ENCODE measurements at places on chromosomes 11 and 22.

- DNase-seq, result no peak
Measured at GRCh38 chr22:44938886-44939285, 70.9 kb downstream of the PHF21B start.

DNA sequence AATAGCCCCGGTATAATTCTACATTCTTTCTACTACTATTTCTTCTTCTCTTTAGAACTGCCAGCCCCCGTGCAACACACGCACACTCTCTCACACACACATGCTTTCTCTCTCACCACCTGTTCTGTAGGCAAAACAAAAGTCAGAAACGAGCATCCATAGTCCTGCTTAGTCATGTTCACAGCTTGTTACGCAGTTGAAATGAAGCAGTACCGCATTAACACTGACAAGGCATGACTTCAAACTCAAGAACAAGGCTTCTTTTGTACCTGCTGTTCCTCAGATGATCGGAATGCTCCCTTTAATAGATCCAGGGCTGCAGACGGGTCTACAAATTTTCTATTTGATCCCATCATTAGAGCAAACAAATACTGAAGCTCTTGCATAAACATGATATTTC, 42.2 kb downstream of the USP28 start:
- DNase-seq, result no peak

DNA sequence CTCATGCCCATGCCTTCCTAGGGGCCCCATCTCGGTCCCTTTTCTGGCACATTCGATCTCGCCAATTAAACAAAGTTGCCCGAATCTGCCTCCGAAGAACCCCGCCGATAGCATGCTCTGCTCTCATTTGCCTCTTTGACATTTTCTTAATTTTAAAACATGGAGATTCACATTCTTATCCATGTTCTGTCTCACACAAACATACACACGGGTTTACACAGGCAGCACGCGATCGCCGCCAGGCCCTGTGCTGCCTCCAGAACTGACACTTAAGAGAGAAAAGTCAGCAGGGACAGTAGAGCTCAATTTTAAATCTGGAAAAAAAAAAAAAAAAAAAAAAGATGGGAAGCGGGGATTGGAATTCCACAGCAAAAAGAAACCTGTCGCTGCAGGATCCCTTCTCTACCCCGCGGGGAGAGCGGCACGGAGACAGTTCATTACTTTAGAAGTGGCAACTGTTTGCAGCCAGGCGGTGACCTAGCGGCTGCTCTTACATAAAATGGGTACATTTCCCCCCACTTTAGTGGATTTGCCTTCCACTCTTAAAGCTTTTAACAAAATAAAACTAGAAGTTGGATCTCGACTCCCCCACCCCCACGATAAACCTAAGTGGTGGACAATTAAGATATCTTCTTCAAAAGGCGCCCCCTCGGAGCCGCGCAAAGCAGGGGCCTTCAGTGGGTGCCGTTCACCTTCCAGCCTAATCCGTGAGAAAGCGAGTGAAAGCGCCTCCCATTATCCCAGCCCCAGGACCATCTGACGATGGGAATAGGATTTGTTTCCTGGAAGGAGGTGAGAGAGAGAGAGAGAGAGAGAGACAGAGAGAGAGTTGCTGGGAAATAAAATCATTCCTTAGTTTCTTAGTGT, 13.7 kb downstream of the PAX6 start:
- no peak for DNase-seq

DNA sequence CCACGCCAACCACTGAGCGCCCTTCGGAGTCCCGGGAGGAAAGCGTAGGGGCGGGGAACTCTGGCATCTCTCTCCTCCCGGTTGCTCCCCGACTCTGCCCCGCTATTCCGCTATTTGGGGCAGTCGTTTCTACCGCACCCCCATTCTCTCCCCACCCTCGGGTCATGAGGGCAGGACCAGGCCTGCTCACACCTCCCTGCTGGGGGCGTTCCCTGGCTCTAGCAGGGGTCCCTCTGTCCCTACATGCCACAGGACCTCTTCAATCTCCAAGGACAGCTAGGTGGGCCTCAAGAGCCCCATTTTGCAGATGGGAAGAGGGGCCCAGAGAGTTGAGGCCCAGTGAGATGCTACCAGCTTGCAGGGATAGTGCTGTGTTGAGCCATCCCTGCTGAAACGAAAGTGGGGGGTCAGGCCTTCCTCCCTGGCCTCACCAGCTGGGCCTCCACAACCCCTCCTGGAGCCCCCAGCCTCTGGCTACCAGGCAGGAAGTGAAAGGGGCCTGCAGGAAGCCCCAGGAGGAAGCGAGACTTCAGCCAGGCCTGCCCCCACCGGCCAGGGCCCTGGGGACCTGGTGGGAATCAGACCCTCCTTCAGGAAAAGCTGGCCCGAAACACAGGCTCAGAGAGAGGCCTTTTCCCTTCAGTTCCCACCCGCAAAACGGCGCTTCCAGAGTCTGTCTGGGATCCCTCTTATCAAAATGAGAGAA, 5.5 kb upstream of the SHISA8 start:
- no peak for DNase-seq

DNA sequence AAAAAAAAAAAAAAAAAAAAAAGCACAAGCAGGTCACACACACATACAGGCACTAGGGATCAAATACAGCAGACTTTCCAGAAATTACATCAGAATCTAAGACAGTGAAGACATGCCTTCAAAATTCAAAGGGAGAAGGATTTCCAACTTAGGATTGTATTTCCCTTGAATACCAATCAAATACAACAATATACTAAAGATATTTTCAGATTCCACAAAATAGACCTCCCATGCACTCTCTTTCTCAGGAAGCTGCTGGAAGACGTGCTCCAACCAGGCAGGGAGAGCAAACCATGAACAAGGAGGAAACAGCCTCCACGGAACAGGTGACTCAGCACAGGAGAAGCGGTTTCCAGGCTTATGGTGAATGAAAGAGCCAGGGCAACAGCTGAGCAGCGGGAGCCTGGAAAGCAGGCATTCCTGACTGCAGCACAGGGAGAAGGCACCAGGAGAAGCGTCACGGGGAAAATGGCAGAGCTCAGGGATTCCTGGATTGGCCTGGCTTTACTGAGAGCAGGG, 32.0 kb downstream of the TMEM184B start:
- DNase-seq, result no peak

- no peak for DNase-seq
Measured at GRCh38 chr22:25395915-25396314, 168.6 kb upstream of the GRK3 start.

DNA sequence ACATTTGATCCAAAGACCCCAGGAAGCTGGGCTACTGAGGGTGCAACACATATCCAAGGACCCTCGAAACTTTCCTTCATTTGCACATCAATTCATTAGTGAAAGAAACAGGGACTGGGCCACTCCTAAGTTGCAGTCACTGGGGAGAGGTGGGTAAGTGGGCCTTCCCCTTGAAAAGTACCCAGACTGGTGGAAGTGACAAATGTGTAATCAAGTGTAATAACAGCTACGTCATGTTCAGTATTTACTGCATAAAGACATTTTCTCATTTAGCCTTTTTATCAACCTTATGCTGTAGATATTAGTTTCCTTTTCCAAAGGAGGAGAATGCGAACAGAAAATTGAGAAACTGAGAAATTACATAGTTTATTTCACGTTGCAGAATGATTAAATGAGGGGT, 101.9 kb upstream of the OLFML1 start:
- no peak for DNase-seq

DNA sequence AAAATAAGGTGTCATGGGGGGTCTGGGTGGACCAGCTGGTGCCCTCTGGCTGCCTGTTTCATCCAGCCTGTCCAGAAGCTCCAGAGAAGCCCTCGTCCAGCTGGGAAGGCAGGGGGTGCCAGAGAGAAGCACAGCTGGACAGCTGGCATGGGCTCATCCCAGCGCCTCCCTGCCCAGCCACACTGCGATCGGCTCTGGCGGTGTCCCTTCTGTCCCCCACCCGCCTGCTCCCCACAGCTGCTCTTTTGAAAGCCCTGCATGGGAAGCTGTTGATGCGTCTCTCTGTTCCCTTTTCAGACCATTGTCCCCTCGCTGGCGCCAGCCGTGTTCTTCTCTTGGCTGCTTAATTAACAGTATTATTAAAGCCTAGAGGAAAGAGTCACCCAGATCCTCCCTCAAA, 86.5 kb downstream of the MN1 start:
- no peak for DNase-seq

GRCh38 chr11:57427727-57428082, 784 bp upstream of the SLC43A3 start:
- no peak for DNase-seq

DNA sequence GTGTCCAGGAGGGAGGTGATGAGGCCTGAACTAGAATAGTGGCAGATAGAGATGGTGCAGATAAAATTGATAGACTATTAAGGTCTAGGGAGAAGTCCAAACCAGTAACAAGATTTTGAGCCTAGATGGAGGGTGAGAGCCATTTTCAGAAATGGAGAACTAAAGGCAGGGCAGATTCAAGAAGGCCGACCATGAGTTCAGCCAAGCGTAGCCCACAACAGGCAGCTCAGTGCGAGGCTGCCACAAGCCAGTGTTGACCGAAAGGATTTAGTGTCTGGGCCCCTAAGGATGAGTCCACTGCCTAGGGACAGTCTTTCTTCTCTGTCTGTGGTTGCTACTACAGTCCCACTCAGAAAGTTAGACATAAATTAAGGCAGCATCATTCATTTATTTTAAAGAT, 51.7 kb downstream of the PPP2R1B start:
- DNase-seq, result no peak

DNA sequence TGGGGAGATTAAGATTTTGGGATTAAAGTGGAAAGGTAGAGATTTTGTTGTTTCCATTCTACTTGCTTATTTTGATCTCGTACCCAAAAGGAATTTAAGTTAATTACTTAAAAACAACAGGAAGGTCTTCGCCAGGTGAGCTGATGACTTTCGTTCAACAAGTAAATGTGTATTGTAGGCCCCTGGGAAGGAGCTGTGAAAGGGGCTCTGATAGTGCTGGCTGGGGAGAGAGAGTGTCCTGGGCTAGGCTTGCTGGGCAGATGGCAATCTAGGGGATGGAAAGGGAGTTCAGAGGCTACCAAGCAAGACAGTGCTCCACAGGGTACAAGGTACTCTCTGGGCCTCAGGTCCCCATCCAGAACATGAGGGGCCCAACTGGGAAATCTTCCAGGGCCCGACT, 189.4 kb downstream of the CEP164 start:
- no peak for DNase-seq

DNA sequence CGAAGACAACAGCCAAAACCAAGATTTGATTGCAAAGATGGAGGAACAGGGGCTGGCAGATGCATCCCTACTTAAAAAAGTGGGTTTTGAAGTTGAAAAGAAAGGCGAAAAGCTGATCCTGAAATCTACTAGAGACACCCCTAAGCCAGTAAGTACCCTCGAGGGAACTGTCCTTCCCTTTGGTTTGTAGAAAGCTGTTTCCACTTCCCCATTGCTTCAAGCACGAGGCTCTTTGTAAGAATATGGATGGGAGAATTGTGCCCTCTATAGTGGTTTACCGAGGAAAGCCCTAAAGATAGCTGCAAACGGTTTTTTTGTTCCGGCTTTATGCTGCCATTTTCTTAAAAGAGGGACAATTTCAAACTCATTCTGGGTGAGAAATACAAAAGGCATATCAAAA, 133.9 kb downstream of the WNT7B start:
- DNase-seq, result no peak

DNA sequence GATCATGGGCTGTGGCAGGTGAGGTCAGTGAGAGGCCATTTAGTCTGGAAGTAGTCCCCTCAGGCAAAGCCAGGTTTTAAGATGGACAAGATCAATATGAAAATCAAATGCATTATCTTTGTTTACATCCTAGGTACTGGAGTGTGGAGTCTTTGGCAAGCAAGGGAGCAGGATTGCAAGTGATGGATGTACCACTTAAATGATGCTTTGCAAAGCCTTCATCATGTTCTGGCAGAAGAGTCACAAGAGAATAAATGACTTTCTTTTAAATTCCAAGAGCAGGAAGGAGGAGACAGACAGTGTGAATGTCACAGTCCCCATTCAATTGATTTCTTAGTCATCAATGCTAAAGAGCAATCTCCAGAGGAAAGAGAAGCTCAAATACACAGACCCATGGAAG, 908.3 kb downstream of the FAM181B start:
- DNase-seq, result no peak

GRCh38 chr22:38953577-38954413, 3.6 kb upstream of the APOBEC3A start:
- DNase-seq, result no peak

DNA sequence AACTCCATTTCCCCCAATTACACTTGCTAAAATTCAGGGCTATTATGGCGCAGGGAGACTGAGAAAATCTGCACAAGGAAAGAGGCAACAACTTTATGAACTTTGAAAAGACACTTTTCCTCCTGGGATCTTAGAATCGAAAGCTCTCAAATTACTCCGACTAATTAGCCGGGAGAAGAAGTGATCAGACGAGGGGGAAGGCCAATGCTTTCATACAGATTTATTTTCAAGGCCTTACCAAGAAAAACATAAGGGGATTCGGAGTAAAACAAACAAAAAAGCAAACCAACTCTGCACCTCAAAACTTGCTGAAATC, 1.6 kb downstream of the PAX6 start:
- no peak for DNase-seq

DNA sequence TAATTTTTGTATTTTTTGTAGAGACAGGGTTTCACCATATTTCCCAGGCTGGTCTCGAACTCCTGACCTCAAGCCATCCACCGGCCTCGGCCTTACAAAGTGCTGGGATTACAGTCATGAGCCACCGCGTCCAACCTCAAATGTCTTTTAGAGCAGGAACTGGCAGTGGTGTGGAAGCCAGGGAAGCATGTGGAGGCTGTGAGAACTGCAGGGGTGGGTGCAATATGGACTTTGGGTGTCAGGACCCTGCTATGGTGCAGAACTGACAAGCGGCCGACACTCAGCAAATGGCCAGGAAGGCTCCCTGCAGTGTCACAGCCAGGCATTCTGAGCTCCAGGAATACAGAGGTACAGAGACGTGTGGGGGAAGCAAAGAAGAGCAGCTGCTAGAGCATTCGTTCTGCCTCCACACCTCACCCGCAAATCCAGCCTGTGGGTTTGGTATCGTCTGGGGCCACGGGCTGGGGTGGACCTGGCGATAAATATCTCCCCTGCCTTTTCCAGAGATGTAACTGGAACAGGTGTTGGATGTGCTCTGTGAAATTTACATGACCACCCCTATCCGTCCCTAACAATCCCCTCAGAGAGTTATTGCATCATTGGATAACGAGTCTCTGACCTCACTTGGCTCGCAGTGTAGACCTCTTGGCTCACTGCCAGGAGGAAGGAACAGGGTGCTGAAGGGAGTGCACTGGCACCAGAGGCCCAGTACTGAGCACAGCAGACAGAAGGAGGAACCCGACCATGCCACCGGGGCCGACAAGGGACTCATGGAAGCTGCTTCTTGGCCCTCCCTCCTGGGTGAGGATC, 624.7 kb upstream of the B3GAT1 start:
- no peak for DNase-seq

GRCh38 chr11:75325713-75326438, 25.6 kb downstream of the ARRB1 start:
- no peak for DNase-seq

GRCh38 chr11:102110761-102111010, 439 bp downstream of the YAP1 start:
- no peak for DNase-seq

DNA sequence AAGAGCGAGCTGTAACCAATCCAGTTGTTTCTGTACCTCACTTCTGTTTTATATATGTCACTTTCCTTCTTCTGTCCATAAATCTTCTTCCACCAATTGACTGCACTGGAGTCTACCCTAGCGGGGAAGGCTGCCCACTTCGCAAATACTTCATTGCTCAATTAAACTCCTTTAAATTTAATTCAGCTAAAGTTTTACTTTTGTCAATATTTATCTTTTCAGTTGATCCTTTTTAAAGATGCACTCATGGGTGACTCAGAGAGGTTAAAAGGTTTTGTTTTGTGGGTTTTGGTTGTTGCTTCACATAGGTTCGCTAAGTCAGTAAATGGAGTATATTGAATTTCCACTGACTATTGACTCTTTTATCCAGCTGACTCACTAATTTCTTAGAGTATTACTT, 597.2 kb downstream of the DLG2 start:
- no peak for DNase-seq

Measured in SK-N-DZ (cell line).